ENCODE measurements at places on chromosomes 5 and 9. TPM values are rescaled to one million over a fixed set of nuclear protein-coding genes. Genes with fewer than 3 reads are reported as not detected.

DNA sequence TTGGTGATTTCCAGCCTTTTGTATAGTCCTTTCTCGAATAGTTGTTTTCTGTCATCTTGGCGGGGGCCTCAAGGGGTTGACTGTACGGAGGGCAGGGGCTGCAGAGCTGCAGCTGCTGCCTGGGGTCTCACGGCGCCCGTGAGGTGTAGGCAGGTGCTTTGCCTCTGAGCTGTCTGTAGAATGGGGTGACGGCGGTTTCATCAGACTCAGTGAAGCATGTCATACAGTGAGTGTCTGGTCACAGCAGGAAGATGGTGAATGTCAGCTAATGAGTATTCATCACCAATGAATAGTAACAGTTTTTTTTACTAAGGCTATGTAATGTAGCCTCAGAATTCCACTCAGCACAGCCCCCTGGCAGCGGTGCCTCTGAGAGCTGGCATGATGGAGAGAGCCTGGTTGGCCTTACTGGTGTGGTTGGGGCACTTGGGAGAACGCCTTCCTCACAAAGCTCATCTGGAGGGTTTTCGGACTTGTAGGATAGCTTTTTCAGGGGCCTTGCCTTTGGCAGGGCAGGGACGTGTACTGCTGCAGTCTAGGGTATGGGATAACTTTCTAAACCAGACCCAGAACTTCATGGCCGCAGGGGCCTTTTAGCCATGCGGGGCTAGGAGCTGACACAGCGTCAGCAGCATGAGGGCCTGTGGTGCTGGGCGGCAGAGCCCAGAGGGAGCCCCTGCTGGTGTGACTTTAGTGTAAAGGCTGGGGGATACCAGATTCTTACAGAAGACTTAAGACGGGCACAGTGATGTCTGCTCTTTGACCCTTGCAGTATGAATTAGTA, 15.0 kb downstream of the TENT4A start:
- no peak for DNase-seq

The INSL6 gene
- not detected for total RNA-seq

- no peak for DNase-seq
These were observed 29.5 kb downstream of the POU4F3 start for GRCh38 chr5:146368137-146368536.

- DNase-seq, result no peak
These were observed 8.7 kb downstream of the NREP start for GRCh38 chr5:111748304-111748763.

DNA sequence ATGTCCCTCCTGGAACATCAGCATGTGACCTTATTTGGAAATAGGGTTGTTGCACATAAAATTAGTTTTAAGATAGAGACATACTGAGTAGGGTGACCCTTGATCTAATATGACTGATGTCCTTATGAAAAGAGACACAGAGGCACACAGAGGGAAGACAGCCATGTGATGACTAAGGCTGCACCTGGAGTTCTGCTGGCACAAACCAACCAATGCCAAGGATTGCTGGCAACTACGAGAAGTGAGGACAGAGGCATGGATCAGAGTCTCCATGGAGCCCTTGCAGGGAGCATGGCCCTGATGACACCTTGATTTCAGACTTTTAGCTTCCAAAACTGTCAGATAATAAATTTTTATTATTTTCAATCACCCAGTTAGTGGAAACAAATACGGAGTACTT, 101.9 kb downstream of the FBXL7 start:
- no peak for DNase-seq

DNA sequence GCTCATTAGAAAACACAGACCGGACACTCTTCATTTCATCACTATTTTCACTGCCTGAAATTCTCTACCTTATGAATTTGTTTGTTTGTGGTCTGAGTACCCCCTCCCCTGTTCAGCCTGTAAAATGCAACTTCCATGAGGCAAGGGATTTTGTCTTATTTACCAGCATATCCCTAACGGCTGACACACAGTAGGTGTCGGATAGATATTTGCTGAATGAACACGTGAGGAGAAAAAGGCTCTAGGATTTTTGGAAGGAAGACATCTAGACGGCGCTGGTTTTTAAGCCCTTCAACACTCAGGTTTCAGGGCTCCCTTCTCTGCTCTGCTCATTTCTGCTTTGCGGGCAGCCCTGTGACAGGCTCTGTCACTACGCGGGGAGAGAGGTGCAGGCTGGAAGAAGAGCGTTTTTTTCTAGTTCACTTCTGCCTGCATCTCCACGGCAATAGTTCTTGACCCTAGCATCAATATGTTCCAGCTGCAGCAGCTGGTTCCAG, 41.0 kb downstream of the KCNMB1 start:
- DNase-seq, result peak; percentile 7

The NR5A1 gene
- not detected for total RNA-seq

The SOHLH1 gene
- total RNA-seq, result not detected

GRCh38 chr5:16669776-16670175, 53.0 kb upstream of the RETREG1 start:
- DNase-seq, result peak; percentile 13

The COL23A1 gene
- total RNA-seq, result 4.6 TPM

The PKD2L2 gene
- total RNA-seq, result 0.10 TPM

GRCh38 chr5:82584631-82585030, 306.5 kb upstream of the RPS23 start:
- DNase-seq, result no peak

GRCh38 chr5:61438298-61438970, 106.4 kb downstream of the ZSWIM6 start:
- no peak for DNase-seq

- no peak for DNase-seq
These were observed 21.7 kb downstream of the FTMT start for GRCh38 chr5:121873409-121873808.

The DOK3 gene
- total RNA-seq, result 3.8 TPM

The SLC45A2 gene
- 0.39 TPM for total RNA-seq

- no peak for DNase-seq
These were observed 10.8 kb downstream of the SDHA start for GRCh38 chr5:228886-229285.

GRCh38 chr9:108108852-108109448, 619.4 kb upstream of the KLF4 start:
- no peak for DNase-seq

GRCh38 chr9:131361202-131361833, 32.6 kb upstream of the PRRC2B start:
- DNase-seq, result no peak

The NANS gene
- 30.0 TPM for total RNA-seq

GRCh38 chr9:37986001-37986400, 82.1 kb upstream of the SLC25A51 start:
- no peak for DNase-seq

DNA sequence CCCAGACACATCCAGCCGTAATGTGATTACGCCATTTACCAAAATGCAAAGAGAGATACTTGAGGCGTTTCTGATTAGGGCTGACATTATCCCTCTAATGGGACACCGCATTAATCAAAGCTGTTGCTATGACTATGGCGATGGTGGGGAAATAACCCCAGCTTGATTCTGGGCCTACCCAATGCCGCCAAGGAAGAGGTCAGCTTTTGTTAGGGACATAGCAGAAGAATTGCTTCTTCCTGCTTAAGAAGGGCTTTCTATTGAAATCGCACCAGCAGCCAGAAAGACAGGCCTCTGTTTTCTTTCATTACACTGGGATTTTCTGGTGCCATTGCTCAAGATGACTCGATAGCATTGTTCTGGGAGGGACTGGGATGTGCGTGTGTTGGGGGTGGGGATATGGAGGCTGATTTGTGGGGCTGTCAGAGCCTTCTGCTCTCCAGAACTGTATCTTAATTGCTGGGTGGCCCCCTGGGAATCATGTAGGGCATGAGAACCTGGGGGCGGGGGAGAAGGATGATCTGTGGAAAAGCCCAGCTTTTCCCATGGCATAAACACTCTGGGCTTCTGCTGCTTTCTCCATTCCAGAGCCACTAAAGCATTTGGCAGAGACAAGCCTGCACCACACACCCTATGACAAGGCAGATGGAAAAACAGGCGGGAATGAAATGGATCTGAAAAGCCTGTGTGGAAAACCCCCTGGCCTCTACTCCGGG, 106.5 kb upstream of the RAD23B start:
- peak; percentile 73 for DNase-seq

- no peak for DNase-seq
These were observed 180.2 kb downstream of the DENND1A start for GRCh38 chr9:123749580-123750202.

The CDX1 gene
- 0.49 TPM for total RNA-seq

DNA sequence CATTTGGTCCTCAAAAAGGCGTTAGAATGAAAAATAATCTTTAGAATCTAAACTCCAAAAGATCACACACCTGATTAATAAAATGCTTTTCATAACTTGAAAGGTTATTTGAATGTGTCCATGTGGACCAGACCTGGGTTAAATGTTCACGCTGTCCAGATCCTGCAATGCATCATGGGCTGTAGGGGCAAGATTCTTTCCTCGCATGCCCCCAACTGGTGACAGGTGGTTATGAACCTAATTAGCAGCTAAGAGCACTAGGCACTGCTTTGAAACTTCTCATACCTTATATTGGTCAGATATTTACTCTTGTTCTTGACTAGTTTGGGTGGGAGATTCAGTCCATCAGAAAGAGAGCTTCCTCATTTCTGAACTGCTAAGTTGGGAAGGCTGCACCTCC, 19.3 kb upstream of the PIP5K1B start:
- DNase-seq, result no peak

- DNase-seq, result no peak
These were observed 65.8 kb upstream of the ERCC6L2 start for GRCh38 chr9:95809686-95810085.

The GLRA1 gene
- total RNA-seq, result not detected

GRCh38 chr9:97564291-97565175, 63.1 kb downstream of the TMOD1 start:
- peak; percentile 20 for DNase-seq

GRCh38 chr9:135320943-135321342, 158.6 kb upstream of the PPP1R26 start:
- no peak for DNase-seq

The FOXD4 gene
- 0.10 TPM for total RNA-seq

- no peak for DNase-seq
These were observed 303.2 kb downstream of the ACTL7B start for GRCh38 chr9:108552459-108553040.

GRCh38 chr5:142795251-142795650, 25.1 kb downstream of the ARHGAP26 start:
- DNase-seq, result no peak

The MLANA gene
- 6.5 TPM for total RNA-seq

GRCh38 chr5:15620501-15620900, 120.5 kb downstream of the FBXL7 start:
- DNase-seq, result no peak

The ABCA2 gene
- total RNA-seq, result 13.6 TPM

The TAF11L9 gene
- not detected for total RNA-seq

DNA sequence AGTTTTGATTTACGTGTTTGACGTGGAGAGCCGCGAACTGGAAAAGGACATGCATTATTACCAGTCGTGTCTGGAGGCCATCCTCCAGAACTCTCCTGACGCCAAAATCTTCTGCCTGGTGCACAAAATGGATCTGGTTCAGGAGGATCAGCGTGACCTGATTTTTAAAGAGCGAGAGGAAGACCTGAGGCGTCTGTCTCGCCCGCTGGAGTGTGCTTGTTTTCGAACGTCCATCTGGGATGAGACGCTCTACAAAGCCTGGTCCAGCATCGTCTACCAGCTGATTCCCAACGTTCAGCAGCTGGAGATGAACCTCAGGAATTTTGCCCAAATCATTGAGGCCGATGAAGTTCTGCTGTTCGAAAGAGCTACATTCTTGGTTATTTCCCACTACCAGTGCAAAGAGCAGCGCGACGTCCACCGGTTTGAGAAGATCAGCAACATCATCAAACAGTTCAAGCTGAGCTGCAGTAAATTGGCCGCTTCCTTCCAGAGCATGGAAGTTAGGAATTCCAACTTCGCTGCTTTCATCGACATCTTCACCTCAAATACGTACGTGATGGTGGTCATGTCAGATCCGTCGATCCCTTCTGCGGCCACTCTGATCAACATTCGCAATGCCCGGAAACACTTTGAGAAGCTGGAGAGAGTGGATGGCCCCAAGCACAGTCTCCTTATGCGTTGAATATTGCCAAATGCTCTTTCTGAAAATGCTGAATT, 850 bp downstream of the RRAGA start:
- peak; percentile 35 for DNase-seq

The PCDHGA5 gene
- total RNA-seq, result 3.6 TPM

DNA sequence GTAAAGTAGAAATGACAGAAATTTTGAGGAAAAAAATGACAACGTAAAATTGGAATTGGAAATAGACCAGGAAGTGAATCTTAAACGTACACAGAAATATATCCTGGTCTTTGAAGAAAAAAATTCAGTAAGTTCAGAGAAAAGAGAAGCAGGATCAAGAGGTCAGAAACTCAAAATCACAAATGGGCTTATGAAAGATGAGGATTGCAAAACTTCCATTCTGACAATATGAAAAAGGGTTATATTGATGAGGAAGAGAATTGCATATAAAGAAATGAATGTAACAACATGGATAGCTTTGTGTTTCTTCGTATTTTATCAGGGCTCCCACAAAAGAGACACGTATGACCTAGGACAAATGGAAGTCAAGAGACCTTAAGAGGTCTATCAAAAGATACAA, 58.1 kb downstream of the OXCT1 start:
- DNase-seq, result no peak

All from skin of body (tissue), 3 donors.